Breast epithelium (tissue), 4 donors: ENCODE measurements at places on chromosomes 7 and 10.

DNA sequence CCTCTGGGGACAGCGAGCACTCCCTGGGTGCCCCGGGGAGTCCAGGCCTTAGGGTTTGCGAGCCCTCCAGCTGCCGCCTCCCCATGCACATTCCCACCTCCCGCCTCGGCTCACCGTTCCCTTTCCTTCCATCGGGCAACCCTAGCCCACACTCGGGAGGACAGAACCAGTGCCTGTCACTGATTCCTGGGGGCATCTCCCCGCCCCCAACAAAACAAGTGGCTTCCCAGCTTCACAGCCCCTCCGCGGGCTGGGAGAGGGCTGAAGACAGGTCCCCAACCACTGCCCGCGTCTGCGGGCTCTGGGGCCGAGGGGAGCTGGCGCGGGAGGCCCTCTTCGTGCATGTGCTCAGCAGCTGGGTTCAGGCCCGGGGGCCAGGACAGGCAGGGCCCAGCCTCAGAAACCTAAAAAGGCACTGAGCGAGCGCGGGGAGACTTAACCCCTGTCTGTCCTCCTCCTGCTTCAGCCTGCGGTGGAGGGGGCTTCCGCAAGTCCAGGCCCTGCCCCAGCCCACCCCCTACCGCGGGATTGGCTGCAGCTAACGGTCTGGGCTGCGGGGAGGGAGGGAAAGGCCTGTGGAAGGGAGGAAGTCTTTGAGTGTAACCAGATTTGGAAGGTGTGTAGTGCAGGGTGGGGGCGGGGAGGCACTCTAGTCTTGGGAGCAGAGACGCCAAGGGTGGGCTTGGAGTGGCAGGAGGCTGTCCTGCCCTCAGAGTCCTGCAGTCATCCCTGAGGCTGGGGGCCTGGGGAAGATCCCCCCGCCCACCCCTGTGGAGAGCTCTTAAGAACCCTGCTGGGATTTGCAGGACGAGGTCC is 1.2 kb downstream of the FLNC start:
- peak overlapping the region; percentile 90 for H3K27ac ChIP-seq
- H3K4me1 ChIP-seq = no peaks in the 10 kb centered on the region
- H3K36me3 ChIP-seq = no peaks in the 10 kb centered on the region
- peak overlapping the region; percentile 53 for H3K4me3 ChIP-seq

- no peak overlapping the region for H3K4me3 ChIP-seq
- H3K27me3 ChIP-seq = no peaks in the 10 kb centered on the region
- H3K36me3 ChIP-seq = no peaks in the 10 kb centered on the region
- no peak overlapping the region for H3K27ac ChIP-seq
- no peaks in the 10 kb centered on the region for H3K4me1 ChIP-seq
Measured at GRCh38 chr7:39285256-39285655, 280.9 kb upstream of the YAE1 start.

DNA sequence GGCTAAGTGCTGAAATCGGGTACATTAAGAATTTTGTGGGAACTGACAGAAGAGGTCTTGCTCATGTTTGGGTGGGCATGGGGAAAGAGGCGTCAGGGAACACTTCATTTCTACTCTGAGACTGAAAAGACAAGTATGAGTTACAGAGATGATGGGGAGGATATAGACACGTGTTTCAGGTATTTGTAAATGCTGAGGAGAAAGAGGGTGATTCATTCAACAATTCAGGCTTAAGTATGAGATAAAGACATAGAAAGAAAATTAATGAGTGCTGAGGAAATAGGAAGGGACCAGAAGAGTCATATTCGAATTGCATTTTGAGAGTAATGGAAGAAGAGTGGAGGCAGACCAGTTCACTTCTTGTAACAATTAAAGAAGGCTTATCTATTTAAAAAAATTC is 143.6 kb downstream of the HBP1 start:
- H3K36me3 ChIP-seq = no peaks in the 10 kb centered on the region
- no peaks in the 10 kb centered on the region for H3K27me3 ChIP-seq
- no peaks in the 10 kb centered on the region for H3K4me1 ChIP-seq
- no peak for DNase-seq
- no peak overlapping the region for H3K27ac ChIP-seq
- no peak overlapping the region for H3K4me3 ChIP-seq

GRCh38 chr7:37234928-37235327 is 213.7 kb downstream of the ELMO1 start:
- no peak overlapping the region for H3K4me3 ChIP-seq
- no peak overlapping the region for H3K27ac ChIP-seq
- no peaks in the 10 kb centered on the region for H3K27me3 ChIP-seq
- H3K36me3 ChIP-seq = no peaks in the 10 kb centered on the region

GRCh38 chr10:68239069-68239468 is 7.2 kb upstream of the ATOH7 start:
- DNase-seq = no peak
- no peak overlapping the region for H3K4me3 ChIP-seq
- no peak overlapping the region for H3K27ac ChIP-seq
- H3K27me3 ChIP-seq = no peaks in the 10 kb centered on the region
- H3K36me3 ChIP-seq = no peaks in the 10 kb centered on the region
- H3K4me1 ChIP-seq = no peaks in the 10 kb centered on the region

DNA sequence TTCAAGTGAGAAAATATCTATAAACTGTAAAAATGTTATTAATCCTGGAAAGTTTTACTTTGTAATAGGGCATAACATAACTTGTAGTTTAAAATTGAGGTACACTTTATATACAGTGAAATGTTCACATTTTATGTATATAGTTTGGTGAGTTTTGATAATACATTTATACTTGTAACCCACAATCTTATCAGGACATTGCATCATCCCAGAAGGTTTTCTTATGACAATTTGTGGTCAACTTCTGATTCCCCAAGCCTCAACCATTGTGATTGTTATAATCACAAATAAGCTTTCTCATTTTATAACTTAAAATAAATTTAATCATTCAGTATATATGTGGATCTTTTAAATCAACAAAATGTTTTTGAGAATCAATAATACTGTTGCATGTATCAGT is 151.1 kb downstream of the TFPI2 start:
- no peaks in the 10 kb centered on the region for H3K36me3 ChIP-seq
- DNase-seq = no peak
- H3K27ac ChIP-seq = no peak overlapping the region
- no peak overlapping the region for H3K4me3 ChIP-seq

DNA sequence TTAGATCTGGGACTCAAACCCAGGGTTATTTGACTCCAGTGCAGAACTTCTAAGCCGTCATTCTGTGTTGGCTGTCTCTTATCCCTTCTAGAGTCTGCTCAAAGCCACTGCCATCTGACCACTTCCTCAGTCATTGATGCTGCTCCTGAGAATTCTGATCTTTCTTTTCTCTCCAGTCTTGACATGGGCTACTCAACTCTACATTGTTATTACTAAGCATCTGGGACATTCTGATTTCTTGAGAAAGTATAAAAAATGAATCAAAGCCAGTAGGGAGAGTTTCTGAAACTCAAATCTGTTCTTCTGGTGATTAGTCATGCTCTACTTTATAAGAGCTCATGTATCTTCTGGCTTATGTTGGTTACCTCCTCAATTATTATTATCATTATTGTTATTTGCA is 48.7 kb downstream of the ANK3 start:
- no peak overlapping the region for H3K4me3 ChIP-seq
- H3K27me3 ChIP-seq = no peaks in the 10 kb centered on the region
- no peak for DNase-seq
- no peaks in the 10 kb centered on the region for H3K4me1 ChIP-seq
- H3K36me3 ChIP-seq = no peaks in the 10 kb centered on the region
- no peak overlapping the region for H3K27ac ChIP-seq
